Posterior vena cava (tissue), 2 donors: ENCODE measurements at places on chromosomes 6 and 20. TPM values are rescaled to one million over a fixed set of nuclear protein-coding genes. Genes with fewer than 3 reads are reported as not detected.
A peak's percentile ranks its signal among the peaks of the same experiment; 100 is the strongest.

Gene CRIP3
- 1.00 TPM for total RNA-seq

- no peak for DNase-seq
These were observed 108.4 kb upstream of the GGTLC1 start for GRCh38 chr20:24096864-24097450.

DNA sequence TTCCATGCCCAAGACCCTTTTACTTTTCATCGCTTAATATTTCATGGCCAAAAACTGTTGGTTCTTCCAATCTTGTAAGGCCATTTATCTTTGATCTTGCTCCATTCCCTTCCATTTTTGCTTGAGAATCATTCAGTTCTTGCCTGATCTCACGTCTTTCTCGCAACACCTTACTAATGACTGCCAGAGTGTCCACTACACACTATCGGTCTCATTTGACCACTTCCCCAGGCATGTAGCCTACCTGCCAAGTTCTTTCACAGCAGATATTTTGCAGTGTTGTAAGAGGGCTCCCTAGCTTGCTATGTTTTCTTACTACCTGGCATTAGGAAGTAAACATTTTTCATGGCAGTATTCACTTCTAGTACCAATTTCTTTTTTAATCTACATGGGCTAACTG, 248.0 kb downstream of the ESR1 start:
- DNase-seq, result no peak

- no peak for DNase-seq
These were observed 144.7 kb upstream of the ZNF217 start for GRCh38 chr20:53738039-53738944.

GRCh38 chr20:49426873-49427272, 55.6 kb downstream of the KCNB1 start:
- no peak for DNase-seq

Gene MYLIP
- 28.8 TPM for total RNA-seq

DNA sequence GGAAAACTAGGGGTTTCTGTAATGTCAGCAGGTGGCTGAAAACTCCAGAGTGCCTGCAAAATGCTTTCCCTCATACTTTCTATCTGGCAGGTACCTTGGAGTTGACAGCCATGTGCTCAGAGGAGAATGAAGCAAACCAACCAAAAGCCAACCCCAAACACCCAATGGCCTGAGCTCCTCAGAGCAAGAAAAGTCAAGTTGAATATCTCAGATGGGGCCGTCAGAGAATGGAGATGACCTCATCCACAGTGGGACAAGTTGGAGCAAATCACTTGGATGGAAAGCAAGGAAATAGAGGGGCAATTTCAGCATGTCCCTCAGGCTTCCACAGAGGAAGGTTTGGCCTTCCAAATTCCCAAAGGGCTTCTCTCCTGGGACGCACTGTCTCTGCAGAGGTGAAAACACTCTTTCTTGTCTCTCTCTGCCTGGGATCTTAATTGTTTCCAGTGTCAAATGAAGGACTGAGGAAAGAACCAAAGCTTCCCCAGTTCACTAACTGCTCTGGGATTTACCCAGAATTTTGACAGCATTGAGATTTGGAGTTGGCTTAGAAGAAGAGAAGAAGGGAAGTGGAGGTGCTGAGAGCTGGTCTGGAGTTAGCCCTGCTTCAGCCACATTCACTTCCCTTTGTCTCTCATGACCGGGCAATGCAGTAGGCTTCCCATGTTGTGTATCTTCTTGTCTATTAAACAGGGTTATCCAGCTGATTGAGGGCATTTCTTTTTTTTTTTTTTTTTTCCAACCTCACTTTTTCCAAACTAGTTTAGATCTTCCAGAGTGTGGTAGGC, 42.2 kb downstream of the PRND start:
- DNase-seq, result no peak

GRCh38 chr6:132400555-132400882, 756 bp downstream of the MOXD1 start:
- no peak for DNase-seq

- DNase-seq, result peak; percentile 64
These were observed 85.8 kb downstream of the DZANK1 start for GRCh38 chr20:18380908-18381529.

DNA sequence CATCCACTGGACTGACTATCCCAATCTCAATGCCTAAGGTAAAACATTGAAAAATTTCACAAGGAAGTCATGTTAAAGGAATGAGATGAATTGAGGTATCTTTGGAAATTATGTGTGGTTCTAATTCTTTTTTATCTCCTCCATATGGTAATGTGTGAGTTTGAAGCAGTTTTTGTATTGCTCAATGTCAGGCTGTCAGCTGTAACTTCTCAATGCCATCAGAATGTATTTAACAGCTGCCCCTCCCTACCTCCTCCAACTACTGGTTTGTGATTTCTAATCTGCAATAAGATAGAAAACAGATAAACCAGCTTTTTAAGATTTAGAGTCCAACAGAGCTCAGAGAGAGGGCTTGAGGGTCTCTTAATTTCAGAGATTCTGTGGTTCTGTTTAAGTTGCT, 1005.8 kb upstream of the ADGRB3 start:
- no peak for DNase-seq

Gene RAET1L
- total RNA-seq, result not detected

Gene BEND3
- 1.5 TPM for total RNA-seq

- DNase-seq, result no peak
These were observed 21.5 kb upstream of the ARHGAP18 start for GRCh38 chr6:129731428-129731827.

Gene PRR18
- total RNA-seq, result 0.95 TPM

DNA sequence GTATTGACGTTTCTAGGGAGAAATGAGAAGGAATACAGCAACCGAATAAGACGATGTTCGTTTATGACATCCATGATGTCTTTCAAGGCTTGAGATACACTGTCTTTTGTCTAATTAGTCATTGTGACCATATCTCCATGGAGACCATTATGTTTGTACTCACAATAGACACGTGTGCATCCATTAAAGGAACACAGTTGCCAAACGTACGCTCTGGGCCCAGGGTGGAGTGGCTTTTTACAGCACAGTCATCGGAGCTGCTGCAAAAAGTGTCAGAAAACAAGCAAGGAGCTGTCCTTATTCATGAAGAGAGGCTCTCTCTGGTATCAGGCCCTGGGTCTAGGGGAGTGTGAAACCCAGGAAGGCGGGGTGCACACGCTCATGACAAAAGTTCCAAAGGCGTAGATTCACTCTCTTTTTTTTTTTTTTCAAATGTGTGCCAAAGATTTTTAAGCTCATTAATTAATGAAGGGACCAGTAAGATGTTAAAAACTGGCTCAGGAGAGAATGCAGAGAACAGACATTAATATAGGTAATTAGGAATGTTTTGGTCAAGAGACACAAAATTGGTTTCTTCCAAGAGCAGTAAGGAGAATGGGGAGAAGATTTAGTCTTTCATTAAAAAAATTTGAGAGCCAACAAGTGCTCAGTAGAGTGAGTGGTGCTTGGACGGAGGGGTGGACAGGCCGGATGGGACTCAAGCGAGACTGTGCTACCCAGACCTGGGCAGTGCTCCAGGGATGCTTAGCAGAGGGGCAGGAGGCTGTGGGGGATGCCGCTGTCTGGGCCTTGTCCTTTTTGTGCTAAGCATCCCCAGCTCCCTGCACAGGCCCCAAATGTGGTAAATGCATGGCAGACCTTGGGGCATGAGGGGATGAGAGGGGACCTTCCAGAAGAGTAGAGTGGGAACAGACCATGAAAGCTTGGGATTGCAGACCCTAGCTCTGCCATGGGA, 34.9 kb upstream of the GTSF1L start:
- DNase-seq, result no peak

DNA sequence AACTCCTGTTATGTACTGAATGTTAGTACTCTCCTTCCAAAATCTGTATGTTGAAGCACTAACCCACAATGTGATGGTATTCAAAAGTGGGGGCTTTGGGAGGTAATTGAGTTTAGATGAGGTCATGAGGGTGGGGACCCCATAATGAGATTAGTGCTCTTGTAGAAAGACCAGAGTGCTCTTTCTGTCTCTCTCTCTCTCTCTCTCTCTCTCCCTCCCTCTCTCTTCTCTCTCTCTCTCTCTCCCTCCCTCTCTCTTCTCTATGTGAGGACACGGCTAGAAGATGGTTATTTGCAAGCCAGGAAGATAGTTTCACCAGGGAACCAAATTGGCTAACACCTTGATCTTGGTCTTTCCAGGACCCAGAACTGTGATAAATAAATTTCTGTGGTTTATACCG, 107.4 kb downstream of the TBX18 start:
- DNase-seq, result no peak

Gene CD83
- total RNA-seq, result 1.3 TPM
